ENCODE measurements at places on chromosomes 6 and 20. TPM values are rescaled to one million over a fixed set of nuclear protein-coding genes. Genes with fewer than 3 reads are reported as not detected.

DNA sequence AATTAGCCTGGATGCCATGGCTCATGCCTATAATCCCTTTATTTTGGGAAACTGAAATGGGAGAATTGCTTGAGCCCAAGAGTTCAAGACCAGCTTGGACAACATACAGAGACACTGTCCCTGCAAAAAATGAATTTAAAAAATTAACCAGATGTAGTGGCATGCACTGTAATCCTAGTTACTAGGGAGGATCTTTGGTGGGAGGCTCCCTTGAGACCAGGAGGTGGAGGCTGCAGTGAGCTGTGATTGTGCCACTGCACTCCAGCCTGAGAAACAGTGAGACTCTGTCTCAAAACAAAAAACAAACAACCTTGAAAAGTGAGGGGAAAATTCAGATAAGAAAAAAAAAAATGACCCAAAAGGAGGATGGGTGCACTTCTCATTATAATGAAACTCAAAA lies 23.4 kb downstream of the CAP2 start:
- H3K36me3 ChIP-seq: no peaks in the 10 kb centered on the region
- H3K4me1 ChIP-seq: peaks cover 95% of the 10 kb centered on the region
- H3K27ac ChIP-seq: peak overlapping the region; percentile 96

DNA sequence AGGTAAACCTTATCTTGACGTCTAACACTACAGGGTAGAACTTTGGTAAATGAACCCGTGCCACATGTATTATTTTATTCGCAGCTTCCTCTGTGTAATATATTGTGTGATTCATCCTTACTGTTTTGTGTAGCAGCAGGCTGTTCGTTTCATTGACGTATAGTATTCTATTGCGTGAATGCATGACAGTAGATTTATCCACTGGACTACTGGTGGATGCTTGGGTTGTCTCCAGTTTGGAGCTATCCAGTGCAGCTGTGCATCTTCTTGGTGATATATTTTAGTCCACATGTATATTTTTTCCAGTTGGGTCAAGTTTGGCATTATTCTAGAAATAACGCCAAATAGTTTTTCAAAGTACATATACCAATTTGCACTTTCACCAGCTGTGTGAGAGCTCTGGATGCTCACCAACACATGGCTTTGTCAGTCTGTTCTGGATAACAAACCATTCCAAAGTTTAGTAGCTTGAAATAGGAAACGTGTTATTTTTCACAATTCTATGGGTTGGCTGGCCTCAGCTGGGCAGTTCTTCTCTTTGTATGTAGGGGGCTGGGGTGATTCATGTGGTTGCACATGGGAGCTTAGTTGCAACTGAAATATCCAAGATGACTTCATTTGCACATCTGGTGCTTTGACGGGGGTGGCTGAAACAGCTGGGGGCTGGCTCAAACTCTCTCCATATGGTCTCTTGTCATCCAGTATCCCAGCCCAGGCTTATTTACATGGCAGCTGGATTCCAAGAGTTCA lies 9.3 kb downstream of the ECT2L start:
- H3K4me1 ChIP-seq: peaks cover 4% of the 10 kb centered on the region
- H3K4me3 ChIP-seq: no peak overlapping the region
- DNase-seq: no peak

GRCh38 chr6:147595961-147596360 lies 87.5 kb downstream of the SAMD5 start:
- no peak for DNase-seq
- H3K4me3 ChIP-seq: no peak overlapping the region
- no peaks in the 10 kb centered on the region for H3K4me1 ChIP-seq
- H3K36me3 ChIP-seq: peaks cover 4% of the 10 kb centered on the region

GRCh38 chr6:167919349-167919748 lies 78.1 kb upstream of the KIF25 start:
- H3K4me1 ChIP-seq: no peaks in the 10 kb centered on the region
- H3K27me3 ChIP-seq: no peaks in the 10 kb centered on the region
- H3K27ac ChIP-seq: no peak overlapping the region
- no peak overlapping the region for H3K4me3 ChIP-seq
- H3K36me3 ChIP-seq: peaks cover 43% of the 10 kb centered on the region

DNA sequence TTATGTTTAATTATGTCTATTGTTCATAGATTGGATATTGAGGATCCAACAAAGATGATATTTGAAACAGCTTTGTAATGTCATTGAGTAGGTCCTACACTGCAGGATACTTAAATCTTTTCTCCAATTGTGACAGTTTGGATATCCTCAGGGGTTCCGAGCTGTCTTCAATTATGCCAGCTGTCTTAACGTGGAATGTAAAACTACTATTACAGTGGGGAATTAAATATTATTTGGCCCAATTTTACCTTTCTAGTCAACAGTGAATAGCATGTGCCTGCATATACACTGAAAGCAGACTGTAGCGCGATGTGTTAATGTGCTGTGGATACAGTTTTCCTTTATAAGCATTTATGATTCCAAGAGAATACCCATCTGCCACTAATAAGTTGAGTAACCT lies 156.9 kb downstream of the GRIK2 start:
- peaks cover 13% of the 10 kb centered on the region for H3K4me1 ChIP-seq
- no peak overlapping the region for H3K27ac ChIP-seq
- H3K4me3 ChIP-seq: no peak overlapping the region
- H3K27me3 ChIP-seq: no peaks in the 10 kb centered on the region
- no peak for DNase-seq

- no peak overlapping the region for H3K4me3 ChIP-seq
- peaks cover 10% of the 10 kb centered on the region for H3K36me3 ChIP-seq
- H3K27me3 ChIP-seq: no peaks in the 10 kb centered on the region
Observed at GRCh38 chr6:22036275-22036674, 260.6 kb downstream of the PRL start.

DNA sequence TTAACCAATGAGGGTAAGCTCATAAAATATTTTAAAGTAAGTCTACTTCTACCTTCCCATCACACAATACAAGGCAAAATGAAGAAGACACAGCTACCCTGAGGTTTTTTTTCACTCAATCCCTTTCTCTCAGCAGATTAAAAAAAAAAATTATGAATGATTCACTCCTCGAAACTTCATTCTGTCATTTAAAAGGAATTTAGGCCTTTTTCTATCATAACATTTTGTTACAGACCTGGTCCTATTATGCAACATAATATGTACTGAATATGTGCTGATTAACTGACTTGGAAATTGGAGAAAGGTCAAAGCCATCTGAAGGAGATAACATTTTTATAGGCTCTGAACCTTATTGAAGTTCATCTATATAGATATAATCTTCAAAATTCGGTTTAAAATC lies 45.5 kb downstream of the PRL start:
- H3K27me3 ChIP-seq: no peaks in the 10 kb centered on the region
- no peak overlapping the region for H3K4me3 ChIP-seq
- H3K36me3 ChIP-seq: no peaks in the 10 kb centered on the region
- H3K4me1 ChIP-seq: peaks cover 62% of the 10 kb centered on the region
- H3K27ac ChIP-seq: peak overlapping the region; percentile 29

- H3K27me3 ChIP-seq: peaks cover 6% of the 10 kb centered on the region
- H3K36me3 ChIP-seq: no peaks in the 10 kb centered on the region
- no peak overlapping the region for H3K27ac ChIP-seq
- no peak overlapping the region for H3K4me3 ChIP-seq
Observed at GRCh38 chr20:57468523-57469417, 56.2 kb downstream of the CTCFL start.

DNA sequence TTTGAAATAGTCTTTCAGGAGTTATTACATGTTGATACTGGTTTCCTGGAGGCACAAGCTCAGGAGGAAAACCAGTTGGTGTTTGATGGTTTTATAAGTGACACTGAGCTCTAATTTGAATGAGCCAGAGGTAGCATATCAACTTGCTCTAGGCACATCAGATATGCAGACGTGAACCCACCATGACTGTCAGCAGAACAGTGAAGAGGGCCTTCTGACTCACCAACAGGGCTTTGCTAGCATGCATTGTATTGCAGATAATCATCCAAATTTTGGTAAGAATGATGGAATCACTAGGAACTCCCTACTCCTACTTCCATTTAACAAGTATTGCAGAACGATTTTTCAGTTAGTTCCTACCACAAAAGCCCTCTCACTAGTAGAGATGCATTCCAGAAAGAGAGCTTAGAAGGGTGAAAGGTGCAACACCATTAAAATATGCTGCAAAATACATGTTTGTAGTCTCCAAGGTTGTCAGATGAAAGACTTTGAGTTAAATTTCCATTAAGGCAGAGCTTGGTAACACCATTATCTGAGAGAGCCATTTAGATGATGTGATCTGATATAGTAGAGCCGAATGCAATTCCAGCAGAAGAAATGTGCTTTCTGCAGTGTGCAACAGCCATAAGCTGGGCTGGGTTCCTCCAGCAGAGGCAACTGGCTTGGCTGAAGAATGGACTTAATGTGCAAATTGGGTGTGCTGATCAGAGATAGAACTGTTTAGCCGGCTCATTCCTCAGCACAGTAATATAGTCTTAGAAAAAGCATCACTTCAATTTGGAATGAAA lies 968.7 kb upstream of the ADGRB3 start:
- no peak overlapping the region for H3K27ac ChIP-seq
- H3K4me3 ChIP-seq: no peak overlapping the region
- DNase-seq: no peak
- no peaks in the 10 kb centered on the region for H3K27me3 ChIP-seq
- H3K36me3 ChIP-seq: no peaks in the 10 kb centered on the region

- H3K4me1 ChIP-seq: peaks cover 11% of the 10 kb centered on the region
- H3K27me3 ChIP-seq: peaks cover 10% of the 10 kb centered on the region
- H3K27ac ChIP-seq: no peak overlapping the region
- H3K4me3 ChIP-seq: no peak overlapping the region
- H3K36me3 ChIP-seq: peaks cover 2% of the 10 kb centered on the region
Observed at GRCh38 chr6:64776359-64776758, 930.7 kb downstream of the EYS start.

- no peak overlapping the region for H3K27ac ChIP-seq
- peak overlapping the region; percentile 62 for H3K4me3 ChIP-seq
- DNase-seq: no peak
- peaks cover 9% of the 10 kb centered on the region for H3K4me1 ChIP-seq
Observed at GRCh38 chr6:90413867-90414266, 117.2 kb upstream of the BACH2 start.

- no peaks in the 10 kb centered on the region for H3K4me1 ChIP-seq
- no peak overlapping the region for H3K4me3 ChIP-seq
- no peak for DNase-seq
- no peak overlapping the region for H3K27ac ChIP-seq
- H3K36me3 ChIP-seq: no peaks in the 10 kb centered on the region
Observed at GRCh38 chr20:61875221-61875885, 190.3 kb downstream of the TAF4 start.

- H3K4me3 ChIP-seq: peak overlapping the region; percentile 85
- H3K4me1 ChIP-seq: peaks cover 38% of the 10 kb centered on the region
- peaks cover 20% of the 10 kb centered on the region for H3K36me3 ChIP-seq
- no peaks in the 10 kb centered on the region for H3K27me3 ChIP-seq
- no peak for DNase-seq
- H3K27ac ChIP-seq: peak overlapping the region; percentile 98
Observed at GRCh38 chr6:159762681-159763293, 942 bp downstream of the ACAT2 start.

DNA sequence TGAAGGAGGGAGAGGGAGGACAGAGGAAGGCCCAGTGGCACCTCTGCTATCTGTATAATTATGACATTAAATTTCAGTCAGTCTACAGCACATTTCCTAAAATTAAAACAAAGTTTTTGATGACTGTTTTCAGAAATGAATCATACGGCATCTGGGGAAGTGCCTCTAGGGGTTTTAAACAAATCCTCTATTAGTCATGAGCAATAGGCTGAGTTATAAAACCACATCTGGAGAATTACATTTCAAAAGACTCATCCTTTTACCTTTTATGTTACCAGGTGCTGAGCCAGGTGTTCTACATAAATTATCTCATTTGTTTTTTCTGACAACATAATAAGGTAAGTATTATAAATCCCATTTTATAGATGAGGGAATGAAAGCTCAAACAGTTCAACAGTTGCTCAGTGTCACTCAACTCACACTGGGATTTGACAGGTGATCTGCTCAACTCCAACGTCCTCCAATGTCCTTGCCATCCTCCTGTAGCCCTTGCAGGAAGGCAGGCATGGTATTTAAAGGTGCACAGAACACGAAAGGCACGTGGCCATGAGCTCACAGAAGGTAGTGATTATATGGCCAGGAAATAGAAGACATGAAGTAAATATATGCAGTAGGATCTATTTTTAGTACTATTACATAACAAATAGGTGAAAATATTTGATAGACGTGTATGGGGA lies 184.2 kb upstream of the MAN1A1 start:
- H3K4me1 ChIP-seq: peaks cover 11% of the 10 kb centered on the region
- H3K27ac ChIP-seq: no peak overlapping the region
- H3K27me3 ChIP-seq: peaks cover 16% of the 10 kb centered on the region
- no peak for DNase-seq
- H3K4me3 ChIP-seq: no peak overlapping the region
- H3K36me3 ChIP-seq: no peaks in the 10 kb centered on the region

GRCh38 chr6:12614456-12614855 lies 102.1 kb upstream of the PHACTR1 start:
- no peak overlapping the region for H3K27ac ChIP-seq
- no peaks in the 10 kb centered on the region for H3K4me1 ChIP-seq
- no peaks in the 10 kb centered on the region for H3K36me3 ChIP-seq
- H3K4me3 ChIP-seq: no peak overlapping the region
- no peaks in the 10 kb centered on the region for H3K27me3 ChIP-seq
- DNase-seq: no peak

DNA sequence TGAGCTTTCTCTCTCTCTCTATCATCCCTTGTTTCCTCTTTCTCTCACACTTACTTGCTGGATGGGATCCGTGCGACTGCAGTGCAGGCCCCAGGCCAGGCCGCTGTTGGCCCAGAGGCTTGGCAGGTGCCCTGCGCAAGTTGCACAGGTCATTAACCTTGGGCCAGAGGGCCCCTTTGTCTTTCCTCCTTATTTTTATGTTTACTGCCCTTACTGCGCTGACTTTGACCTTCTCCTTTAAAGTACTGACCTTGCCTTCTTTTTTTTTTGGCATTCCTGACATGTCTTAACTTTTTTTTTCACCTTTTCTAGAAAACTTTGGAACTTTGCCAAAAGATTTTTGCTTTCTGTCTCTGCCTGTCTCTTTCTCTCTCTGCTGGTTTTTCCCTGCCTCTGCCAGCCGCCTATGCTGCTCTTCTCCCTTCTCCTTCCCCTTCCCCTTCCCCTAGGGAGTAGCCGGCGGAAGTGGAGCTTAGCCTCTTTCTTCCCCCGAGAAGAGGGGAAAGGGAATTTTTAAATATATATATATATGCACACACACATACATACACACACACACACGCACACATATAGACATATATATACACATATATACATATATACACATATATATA lies 59.6 kb upstream of the CDH4 start:
- H3K27me3 ChIP-seq: no peaks in the 10 kb centered on the region
- H3K36me3 ChIP-seq: no peaks in the 10 kb centered on the region
- peaks cover 20% of the 10 kb centered on the region for H3K4me1 ChIP-seq
- no peak overlapping the region for H3K4me3 ChIP-seq
- H3K27ac ChIP-seq: peak overlapping the region; percentile 34
- DNase-seq: no peak

RFX6 gene
- not detected for total RNA-seq

PACRG gene
- total RNA-seq: 2.5 TPM

MAP1LC3A gene
- 49.4 TPM for total RNA-seq

CEBPB gene
- total RNA-seq: 20.4 TPM

SLC35D3 gene
- total RNA-seq: not detected

EPHA7 gene
- 55.4 TPM for total RNA-seq

CGAS gene
- total RNA-seq: 1.0 TPM

All from chondrocyte (in vitro differentiated cells).